ENCODE measurements at places on chromosomes 6 and 20. TPM values are rescaled to one million over a fixed set of nuclear protein-coding genes. Genes with fewer than 3 reads are reported as not detected.

- DNase-seq, result no peak
Measured at GRCh38 chr20:13219327-13220193, 1.5 kb upstream of the ISM1 start.

Gene RIPPLY2
- not detected for total RNA-seq

Gene AAR2
- total RNA-seq, result 32.1 TPM

- DNase-seq, result no peak
Measured at GRCh38 chr6:129890701-129891100, 29.6 kb upstream of the TMEM244 start.

DNA sequence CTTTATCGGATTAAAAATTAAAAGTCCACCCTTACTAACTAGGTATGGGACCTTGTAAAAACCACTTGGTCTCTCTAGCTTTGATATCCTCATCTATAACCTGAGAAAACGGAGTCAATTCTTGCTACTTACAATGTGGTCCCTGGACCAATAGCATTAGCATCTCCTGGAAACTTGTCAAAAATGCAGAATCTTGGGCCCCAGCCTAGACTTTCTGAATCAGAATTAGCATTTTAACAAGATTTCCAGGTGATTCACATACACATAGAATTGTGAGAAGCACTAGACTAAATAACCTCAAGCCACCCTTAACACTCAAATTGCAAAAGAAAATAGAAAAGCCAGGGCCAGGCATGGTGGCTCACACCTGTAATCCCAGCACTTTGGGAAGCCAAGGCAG lies 96.6 kb downstream of the RNGTT start:
- DNase-seq, result no peak

Gene COL9A3
- 0.16 TPM for total RNA-seq

GRCh38 chr20:24733416-24733815 lies 215.7 kb upstream of the CST7 start:
- DNase-seq, result no peak

DNA sequence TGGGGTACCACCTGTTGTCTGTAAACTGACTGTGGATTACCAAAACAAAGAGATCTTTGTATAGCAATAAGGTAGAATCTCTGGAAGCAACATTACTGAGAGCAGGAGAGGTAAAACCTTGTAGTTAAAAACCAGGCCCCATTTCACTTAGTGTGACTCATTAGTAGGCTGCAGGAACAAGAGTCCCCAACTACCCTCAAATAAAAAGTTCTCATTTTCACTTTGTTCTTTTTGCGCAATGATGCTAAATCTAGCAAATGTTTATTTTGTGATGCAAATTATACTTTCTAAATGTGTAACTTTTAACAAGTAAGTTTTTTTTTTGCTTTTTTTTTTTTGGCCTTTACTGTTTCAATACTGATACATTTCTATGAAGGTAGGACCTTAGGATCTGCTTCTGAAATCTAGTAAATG lies 67.1 kb downstream of the ESF1 start:
- no peak for DNase-seq

Data from breast epithelium (tissue), 4 donors.